HuH-7.5 (cell line): ENCODE measurements at places on chromosomes 5 and 9.
A peak's percentile ranks its signal among the peaks of the same experiment; 100 is the strongest.

GRCh38 chr5:109105631-109106267 is 304.0 kb downstream of the PJA2 start:
- DNase-seq, result no peak

GRCh38 chr5:151663617-151664293 is 23.0 kb downstream of the SPARC start:
- DNase-seq, result no peak

- DNase-seq, result no peak
Measured at GRCh38 chr9:134059661-134060395, 8.0 kb downstream of the BRD3 start.

DNA sequence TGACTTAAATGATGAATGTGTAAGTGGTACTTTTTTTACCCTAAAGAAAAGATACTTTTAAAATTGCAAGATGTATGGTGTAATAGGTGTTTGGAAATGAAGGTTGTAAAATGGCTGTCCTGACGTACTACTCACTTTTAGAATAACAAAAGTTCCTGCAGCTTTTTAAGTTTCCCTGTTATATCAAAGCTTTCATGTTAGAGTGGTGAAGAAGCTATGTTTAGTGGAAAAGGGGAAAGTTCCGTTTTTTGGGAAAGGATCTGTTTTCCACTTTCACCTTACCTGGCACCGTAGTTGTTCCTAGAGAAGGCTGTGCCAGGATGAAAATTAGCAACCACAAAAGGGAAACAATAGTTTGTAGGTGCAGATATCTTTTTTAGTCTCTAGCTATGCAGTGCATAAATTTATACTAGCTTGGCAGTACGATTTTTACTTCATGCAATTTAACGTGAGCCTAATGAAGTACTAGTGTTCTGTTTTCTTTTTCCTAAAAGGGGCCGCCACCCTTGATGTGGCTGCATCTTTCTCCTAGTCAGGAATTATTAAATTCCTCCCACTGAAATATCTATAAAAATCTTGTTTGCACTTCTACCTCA is 1.3 kb downstream of the TNPO1 start:
- no peak for DNase-seq

GRCh38 chr9:137793196-137793841 is 84.3 kb upstream of the CACNA1B start:
- no peak for DNase-seq

DNA sequence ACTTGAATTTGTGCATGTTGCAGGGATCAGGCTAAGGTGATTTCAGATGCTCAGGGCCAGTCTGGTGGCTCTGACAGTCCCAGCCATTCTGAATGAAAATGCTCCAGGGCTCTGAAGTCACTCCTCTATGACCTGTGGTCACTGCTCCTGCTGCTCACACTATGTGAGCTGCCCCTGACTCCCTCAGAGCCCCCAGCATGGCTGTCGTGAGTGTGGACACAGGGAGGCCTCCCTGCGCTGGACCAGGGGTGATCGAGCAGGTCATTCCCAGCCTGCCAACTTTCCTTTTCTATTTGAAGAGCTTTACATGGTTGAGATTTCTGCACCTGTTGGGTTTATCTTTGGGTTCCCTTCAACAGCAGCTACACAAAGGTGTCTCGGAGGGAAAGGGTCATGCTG is 74.5 kb downstream of the WNK2 start:
- no peak for DNase-seq

DNA sequence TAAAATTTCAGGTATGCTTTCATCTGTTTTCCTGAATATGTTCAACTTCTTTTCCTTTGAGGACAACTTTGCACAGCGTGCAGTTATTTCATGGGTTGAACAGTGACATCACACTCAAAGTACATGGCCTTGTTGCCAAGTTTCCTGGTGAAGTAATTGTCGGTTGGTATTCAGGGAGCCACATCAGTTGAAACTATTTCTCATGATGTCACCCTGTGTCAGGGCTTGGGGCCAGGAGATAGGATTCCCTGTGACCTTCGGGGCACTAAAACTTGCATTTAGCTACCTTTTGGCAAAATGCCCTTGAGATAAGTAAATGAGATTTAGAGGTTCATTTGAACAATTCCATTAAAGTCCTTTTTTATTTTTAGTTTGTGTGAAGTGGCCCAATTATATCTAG is 383.9 kb downstream of the SH3GL2 start:
- no peak for DNase-seq

GRCh38 chr9:101354143-101354764 is 30.6 kb downstream of the BAAT start:
- DNase-seq, result peak; percentile 12

- DNase-seq, result no peak
Measured at GRCh38 chr5:178381921-178382695, 149.5 kb upstream of the PHYKPL start.

- DNase-seq, result no peak
Measured at GRCh38 chr9:7316166-7316795, 483.3 kb downstream of the DMAC1 start.

- no peak for DNase-seq
Measured at GRCh38 chr5:151063142-151063989, 17.5 kb downstream of the TNIP1 start.

GRCh38 chr9:134434894-134435506 is 108.7 kb downstream of the RXRA start:
- peak; percentile 96 for DNase-seq
